ENCODE measurements at places on chromosomes 2 and 18.

- no peak for DNase-seq
Observed at GRCh38 chr18:11500153-11501122, 109.0 kb upstream of the SLC35G4 start.

GRCh38 chr2:207334624-207335371, 169.1 kb upstream of the KLF7 start:
- DNase-seq = no peak

DNA sequence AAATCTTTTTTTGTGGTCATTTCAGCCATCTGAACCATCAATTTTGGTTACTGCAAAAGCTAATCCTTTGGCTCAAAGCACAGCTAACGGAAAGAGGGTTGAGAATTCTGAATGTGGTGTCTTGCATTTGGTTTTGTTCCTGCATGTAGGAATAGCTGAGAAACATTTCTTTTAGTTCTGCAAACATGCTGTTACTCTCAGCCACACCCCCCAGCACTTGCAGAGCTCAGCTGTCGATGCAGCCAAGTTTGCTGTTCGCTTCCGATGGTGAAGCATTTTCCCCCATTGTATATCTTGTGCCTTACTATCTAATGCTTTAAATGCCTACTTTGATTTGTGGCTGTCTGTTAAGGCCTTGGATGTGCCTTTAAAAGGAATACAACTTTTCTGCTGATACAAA, 294.9 kb upstream of the FANCL start:
- no peak for DNase-seq

GRCh38 chr18:13318731-13319501, 100.4 kb downstream of the LDLRAD4 start:
- DNase-seq = no peak

- no peak for DNase-seq
Observed at GRCh38 chr2:136582628-136583205, 182.6 kb upstream of the THSD7B start.

- DNase-seq = no peak
Observed at GRCh38 chr2:176613323-176613987, 344.2 kb downstream of the MTX2 start.

- no peak for DNase-seq
Observed at GRCh38 chr2:59655809-59656208, 897.6 kb downstream of the BCL11A start.

DNA sequence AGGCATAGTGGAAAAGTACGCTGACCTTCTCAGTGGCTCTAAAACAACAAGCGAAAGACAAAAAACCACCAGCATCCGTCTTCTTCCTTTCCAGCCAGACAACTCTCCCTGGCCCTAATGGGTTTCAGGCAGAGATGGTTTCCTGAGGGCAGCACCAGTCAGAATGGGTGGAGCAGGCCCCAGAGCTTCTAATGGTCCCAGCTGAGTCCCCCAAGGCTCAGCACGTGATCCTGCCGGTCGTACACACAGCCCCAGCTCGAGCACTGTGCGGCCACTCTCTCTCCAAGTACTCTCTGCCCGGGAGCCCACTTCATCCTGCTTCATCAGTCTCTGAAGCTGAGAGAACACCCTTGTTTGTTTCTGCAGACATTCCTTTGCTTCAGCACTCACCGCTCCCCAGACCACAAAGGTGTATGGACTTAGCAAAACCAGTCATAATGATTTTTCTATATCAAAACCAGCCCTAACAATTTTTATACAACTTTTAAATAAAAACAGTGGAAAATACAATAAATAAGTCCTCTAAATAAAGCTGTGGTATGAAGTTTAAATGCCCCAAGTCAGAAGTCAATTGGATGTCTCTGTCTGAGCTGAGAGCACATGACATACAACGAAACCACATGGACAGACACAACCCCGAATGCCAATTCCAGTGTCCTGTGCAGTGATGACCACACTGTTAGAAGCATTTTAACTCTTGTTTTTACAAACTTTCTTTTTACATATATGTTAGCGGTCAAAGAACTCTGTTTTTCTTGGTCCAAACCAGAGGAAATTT, 63.9 kb downstream of the PARD6G start:
- DNase-seq = no peak

DNA sequence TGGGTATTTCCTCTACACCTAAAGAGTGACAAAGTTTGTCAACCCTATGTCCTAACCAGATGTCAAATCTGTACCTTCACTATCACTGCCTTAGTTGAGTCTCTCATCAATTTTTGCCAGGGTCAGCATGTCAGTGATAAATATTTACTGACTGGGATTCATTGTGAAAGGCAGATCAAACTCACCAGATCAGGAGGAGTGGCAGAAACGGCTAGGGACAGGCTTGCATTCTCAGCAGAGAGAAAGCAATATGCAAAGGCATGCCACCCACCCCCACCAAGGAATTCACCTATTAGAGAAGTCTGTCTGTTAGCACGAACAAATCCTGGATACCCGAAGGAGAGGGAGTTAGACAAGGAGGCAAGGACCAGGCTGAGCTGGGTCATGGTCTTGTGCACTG, 62.6 kb downstream of the PTPN2 start:
- no peak for DNase-seq

- DNase-seq = no peak
Observed at GRCh38 chr2:226674123-226674522, 125.5 kb downstream of the IRS1 start.

GRCh38 chr2:118223511-118223991, 135.3 kb downstream of the INSIG2 start:
- no peak for DNase-seq

GRCh38 chr2:207231106-207231865, 65.5 kb upstream of the KLF7 start:
- DNase-seq = no peak

GRCh38 chr2:186868344-186868743, 19.4 kb upstream of the ZSWIM2 start:
- no peak for DNase-seq

DNA sequence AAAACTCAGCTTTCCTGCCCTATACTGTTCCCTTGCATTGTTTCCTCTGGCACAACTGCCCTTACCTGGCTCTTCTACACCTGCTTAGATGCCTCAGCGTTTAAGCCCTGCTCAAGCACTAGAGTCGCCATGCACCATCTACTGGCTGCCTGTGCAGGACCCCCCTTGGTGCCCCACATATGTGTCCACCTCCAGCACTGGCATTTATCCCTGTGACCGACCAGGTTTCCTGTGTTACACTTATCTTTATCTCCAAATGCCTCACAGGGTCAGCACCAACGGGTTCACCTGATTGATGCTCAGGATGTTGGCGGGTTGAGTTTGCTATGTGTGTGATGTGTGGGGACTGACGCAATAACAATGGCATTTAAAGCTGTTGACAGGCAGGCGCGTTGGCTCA, 177.5 kb downstream of the TMEM18 start:
- DNase-seq = no peak

DNA sequence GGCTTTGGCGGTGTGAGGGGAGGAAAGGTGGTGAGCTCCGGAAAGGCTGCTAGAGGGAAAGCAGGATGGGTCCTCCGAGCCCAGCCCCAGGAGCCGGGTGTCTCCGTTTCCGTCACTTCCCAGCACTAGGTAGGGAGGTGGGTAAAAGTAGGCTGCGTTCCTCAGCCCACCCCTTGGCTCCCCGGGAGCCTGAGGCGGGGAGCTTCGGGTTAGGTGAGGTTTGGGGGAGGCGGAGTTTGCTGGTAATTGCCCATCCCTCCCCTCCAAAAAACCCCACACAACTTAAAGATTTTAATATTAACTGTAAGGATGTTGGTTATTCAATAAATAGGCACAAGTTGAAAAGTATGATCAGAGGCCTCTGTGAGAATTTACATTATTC, 552 bp upstream of the ATF2 start:
- no peak for DNase-seq

- DNase-seq = no peak
Observed at GRCh38 chr2:5385596-5385995, 306.6 kb upstream of the SOX11 start.
